ENCODE measurements at places on chromosomes 13 and 19.

DNA sequence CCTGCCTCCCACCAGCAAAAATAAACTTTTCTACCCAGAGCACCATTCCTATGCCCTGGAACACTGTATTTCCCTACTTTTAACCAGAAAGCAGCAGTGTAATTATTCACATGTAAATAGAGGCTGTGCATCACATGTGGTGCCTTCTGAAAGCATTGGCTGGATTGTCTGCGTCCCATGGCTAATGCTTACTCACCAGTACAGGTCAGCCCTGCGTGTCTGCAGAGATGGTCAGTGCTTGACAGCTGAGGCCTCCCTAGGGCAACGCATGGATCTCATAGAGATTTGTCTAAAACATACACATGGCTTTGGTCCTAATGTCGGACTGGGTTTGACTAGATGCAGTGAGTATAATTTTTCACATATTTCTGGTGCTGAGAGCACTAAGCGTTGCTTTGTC is 64.2 kb downstream of the DPY19L3 start:
- no peak for DNase-seq

GRCh38 chr13:59487883-59488282 is 675.8 kb downstream of the DIAPH3 start:
- DNase-seq, result no peak

GRCh38 chr19:52099497-52100138 is 4.1 kb upstream of the ZNF841 start:
- DNase-seq, result no peak

DNA sequence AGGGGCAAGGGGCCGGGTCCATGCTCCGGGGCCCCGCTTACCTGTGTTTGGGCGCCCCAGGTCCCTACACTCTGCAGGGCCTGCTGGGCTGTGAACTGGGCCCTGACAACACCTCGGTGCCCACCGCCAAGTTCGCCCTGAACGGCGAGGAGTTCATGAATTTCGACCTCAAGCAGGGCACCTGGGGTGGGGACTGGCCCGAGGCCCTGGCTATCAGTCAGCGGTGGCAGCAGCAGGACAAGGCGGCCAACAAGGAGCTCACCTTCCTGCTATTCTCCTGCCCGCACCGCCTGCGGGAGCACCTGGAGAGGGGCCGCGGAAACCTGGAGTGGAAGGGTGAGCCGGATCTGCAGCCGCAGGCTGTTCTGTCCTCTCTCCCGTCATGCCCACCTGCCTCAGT is 1.7 kb downstream of the FCGRT start:
- DNase-seq, result no peak

GRCh38 chr13:66128692-66129269 is 1101.4 kb downstream of the PCDH9 start:
- DNase-seq, result no peak

DNA sequence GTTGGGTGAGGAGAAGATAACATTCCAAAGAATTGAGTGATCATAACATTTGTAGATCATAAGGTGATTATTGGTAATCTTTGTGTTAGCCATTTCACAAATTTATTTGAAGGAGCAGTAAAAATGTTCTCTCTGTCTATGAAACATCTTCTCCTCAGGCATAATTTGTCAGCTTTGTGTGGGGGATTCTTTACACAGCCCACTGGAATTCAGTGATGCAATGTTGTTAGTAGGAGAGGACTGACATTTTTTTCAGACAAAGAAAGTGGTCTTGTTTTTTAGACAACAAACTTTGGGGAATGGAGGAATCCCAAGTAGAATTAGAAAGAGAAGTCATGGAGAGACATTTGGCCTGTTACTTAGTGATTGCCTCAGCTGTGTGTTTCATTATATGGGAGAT is 100.3 kb downstream of the ITGBL1 start:
- no peak for DNase-seq

GRCh38 chr13:107023335-107023734 is 455.4 kb upstream of the ARGLU1 start:
- DNase-seq, result no peak

DNA sequence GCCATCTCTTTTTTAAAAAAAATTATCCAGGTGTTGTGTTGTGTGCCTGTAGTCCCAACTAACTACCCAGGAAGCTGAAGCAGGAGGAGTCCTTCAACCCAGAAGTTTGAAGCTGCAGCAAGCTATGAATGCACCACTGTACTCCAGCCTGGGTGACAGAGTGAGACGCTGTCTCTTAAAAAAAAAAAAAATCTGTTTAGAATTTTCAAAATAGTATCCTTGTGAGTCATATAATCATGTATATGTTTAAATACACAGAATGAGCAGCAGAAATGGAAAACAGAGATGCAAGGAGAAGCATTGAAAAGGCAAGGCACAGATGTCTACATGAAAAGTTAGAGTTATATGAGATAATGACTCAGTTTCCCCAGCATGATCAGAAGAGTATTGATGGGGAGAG is 31.2 kb downstream of the SYDE1 start:
- DNase-seq, result no peak

GRCh38 chr19:16118489-16119033 is 6.9 kb downstream of the RAB8A start:
- DNase-seq, result peak; percentile 89

DNA sequence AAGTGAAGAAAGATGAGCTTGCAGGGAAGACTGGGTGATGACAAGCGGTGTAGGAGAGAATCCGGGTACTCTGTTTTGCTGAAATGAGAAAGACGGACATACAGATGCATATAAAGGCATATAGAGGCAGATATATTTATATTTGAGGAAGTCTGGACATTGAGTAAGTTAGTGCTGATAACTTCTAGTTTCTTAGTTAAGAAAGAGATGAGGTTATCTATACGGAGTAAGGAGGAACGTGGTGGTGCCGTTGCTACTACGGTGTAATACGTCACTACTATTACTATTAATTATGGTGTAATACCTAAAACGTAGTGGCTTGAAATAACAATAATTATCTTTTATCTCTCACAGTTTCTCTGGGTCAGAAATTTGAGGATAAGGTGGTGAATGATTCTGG is 9.8 kb upstream of the CPB2 start:
- DNase-seq, result no peak

- no peak for DNase-seq
These were observed 6.9 kb upstream of the CDK8 start for GRCh38 chr13:26247011-26247410.

- DNase-seq, result no peak
These were observed 685 bp downstream of the TCF3 start for GRCh38 chr19:1651568-1652291.

GRCh38 chr19:49849433-49850220 is 1.3 kb upstream of the PTOV1 start:
- no peak for DNase-seq

DNA sequence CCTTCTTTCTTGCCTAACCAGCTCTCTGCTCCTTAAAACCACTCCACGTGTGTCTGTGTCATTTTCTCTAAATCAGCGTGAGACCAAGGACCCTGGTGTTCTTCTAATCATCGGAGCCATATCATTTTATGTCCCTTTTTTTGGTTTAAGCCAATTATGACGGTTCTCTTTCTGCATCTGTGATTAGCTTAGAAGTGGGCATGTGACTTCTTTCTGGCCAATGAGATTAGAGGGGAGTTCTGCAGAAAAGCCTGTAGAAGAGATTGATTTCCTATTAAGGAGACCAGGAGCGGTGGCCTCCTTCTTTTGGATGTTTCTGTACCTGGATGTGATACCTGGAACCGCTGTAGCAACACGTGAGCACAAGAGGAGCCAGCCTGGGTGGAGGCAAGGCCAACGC is 97.5 kb upstream of the PABPC3 start:
- no peak for DNase-seq

DNA sequence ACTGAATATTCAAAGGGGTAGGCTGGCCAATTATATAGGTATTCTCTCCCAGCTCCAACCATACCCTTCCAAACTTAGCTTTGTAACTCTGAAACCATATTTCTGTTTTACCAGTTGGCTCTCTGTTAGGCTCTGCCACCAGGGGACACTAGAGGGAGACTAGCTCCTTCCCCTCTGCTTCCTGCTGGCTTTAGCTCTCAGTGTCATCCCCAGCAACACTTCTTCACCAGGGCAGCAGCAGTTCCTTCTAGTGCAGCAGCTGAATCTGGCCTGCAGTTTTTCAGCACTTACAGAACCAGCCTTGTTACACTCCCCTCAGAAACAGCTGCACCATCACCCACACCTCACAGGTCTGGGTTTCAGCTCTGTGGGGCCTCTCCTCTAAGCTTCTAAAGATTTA is 51.0 kb upstream of the DOCK9 start:
- DNase-seq, result peak; percentile 42

- no peak for DNase-seq
These were observed 14.3 kb upstream of the PLPP2 start for GRCh38 chr19:305240-306150.

DNA sequence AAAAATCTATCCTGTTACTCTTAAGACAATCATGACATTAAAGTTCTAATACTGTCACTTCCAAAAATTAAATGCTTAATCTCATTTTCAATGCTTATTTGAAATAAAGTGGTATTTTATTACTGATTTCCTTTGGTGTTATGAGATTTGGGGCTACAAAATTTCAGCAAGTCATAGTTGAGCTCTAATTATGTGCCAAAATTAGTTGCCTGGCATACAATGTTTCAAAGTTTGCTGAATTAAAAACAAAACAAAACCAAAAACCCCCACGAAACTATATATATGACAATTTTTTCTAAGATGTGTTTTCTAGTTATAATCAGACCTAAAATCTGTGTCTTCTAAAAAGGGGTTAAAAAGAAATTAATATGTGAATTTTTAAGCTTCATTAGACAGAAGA is 62.2 kb downstream of the KCNRG start:
- DNase-seq, result no peak

DNA sequence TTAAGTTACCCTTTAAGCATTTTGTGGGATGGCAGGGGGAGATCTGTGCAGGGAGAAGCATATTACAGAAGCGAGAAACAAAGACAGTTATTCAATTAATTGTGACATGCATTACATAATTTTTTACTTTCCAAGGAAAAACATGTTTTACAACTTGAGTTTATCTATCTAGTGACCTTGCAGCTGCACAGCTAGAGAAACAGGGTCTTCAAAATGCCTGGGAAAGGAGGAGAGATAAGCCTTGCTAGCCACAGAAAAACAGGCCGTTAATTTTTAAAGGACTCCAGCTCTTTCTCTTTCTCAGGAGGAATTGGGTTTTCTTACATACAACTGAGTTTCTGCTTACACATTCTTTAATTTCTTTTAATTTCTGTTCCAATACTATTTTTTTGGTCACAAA is 14.8 kb upstream of the ZNF431 start:
- no peak for DNase-seq

DNA sequence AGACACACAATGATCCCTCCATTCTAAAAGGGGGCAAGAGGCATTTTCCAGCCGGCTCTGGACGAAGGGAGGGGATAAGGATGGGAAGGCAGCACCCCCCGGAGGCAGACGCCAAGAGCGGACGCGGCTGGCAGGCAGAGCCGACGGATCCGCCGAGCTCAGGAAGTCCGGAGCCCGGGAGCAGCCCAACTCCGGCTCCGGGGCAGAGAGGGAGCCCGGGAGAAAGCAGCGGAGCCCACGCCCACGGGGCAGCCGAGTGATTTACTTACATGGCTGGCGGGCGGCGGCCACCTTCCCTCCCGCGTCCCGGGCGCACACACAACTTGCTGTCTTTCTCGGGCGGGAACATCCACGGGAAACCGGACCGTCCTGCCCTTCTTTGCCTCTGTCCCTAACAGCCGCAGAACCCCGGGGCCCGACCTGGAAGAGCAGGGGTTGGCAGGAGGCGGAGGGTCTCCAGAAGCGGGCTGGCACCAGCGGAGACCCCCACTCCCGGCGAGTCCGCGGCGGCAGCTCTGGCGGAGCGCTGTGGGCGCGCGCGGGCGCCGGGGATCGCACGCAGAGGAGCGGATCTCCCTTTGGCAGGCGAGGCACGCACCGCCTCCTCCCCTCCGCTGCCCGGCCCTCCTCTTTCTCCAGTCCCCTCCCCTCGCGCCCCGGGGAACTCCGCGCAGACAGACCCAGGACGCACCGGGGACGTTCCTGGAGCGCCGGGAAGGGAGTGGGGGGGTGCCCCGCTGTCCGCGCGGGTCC is at the start of gene LHFPL6:
Gene LHFPL6 (minus strand): TSS at position 580 of the 753 bp plus-strand sequence.
- DNase-seq, result peak; percentile 60

GRCh38 chr13:36801035-36801434 is 18.0 kb upstream of the RFXAP start:
- no peak for DNase-seq

GRCh38 chr19:3411636-3412035 is 45.3 kb downstream of the NFIC start:
- no peak for DNase-seq

GRCh38 chr19:961866-962620 is 22.1 kb upstream of the WDR18 start:
- no peak for DNase-seq

DNA sequence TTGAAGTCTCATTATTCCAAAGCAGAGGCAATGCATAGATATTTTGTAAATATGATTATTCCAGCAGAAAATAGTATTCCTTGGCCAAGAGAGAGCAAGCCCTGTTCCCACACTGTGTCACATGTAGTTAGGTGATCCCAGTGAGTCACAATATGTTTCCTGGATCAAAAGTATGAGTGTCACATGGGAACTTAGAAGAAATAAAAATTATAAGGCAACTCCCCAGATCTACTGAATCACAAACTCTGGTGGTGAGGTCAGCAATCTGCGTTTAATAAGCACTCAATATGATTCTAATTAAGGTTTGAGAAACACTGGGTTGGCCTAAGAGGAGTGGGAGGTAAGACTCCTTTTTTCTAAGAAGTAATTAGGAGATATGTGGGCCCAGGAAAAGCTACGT is 1504.5 kb upstream of the PCDH20 start:
- DNase-seq, result no peak

GRCh38 chr13:113275387-113275786 is 21.7 kb upstream of the LAMP1 start:
- no peak for DNase-seq

- DNase-seq, result no peak
These were observed 81.0 kb downstream of the GPR12 start for GRCh38 chr13:26679411-26680122.

GRCh38 chr13:58960888-58961287 is 1202.8 kb downstream of the DIAPH3 start:
- DNase-seq, result no peak

GRCh38 chr13:110522721-110523120 is 38.8 kb downstream of the RAB20 start:
- DNase-seq, result no peak

Data from activated CD4-positive, alpha-beta T cell treated with anti-CD3 and anti-CD28 coated beads, Interleukin-2, Interleukin-4, amounts not matched to agents 100 ng/mL and 50 ng/mL, durations not matched to agents 16 hours and 8 hours (primary cell).